Sigmoid colon (tissue), 7 donors: ENCODE measurements at places on chromosomes 1 and 21. TPM values are rescaled to one million over a fixed set of nuclear protein-coding genes. Genes with fewer than 3 reads are reported as not detected.
A peak's percentile ranks its signal among the peaks of the same experiment; 100 is the strongest.

- H3K27ac ChIP-seq = peak overlapping the region; percentile 41
- no peak overlapping the region for H3K4me3 ChIP-seq
- DNase-seq = peak; percentile 24
- no peaks in the 10 kb centered on the region for H3K27me3 ChIP-seq
- H3K36me3 ChIP-seq = no peaks in the 10 kb centered on the region
- H3K4me1 ChIP-seq = peaks cover 67% of the 10 kb centered on the region
Measured at GRCh38 chr1:201554789-201555592, 16.1 kb downstream of the NAV1 start.

- no peak overlapping the region for H3K27ac ChIP-seq
- no peak overlapping the region for H3K4me3 ChIP-seq
- H3K27me3 ChIP-seq = no peaks in the 10 kb centered on the region
- DNase-seq = no peak
Measured at GRCh38 chr1:11913291-11913690, 12.9 kb downstream of the KIAA2013 start.

- H3K4me1 ChIP-seq = peaks cover 17% of the 10 kb centered on the region
- no peaks in the 10 kb centered on the region for H3K36me3 ChIP-seq
- H3K27me3 ChIP-seq = no peaks in the 10 kb centered on the region
- no peak for DNase-seq
- H3K27ac ChIP-seq = no peak within 1 kb of the TSS
- H3K4me3 ChIP-seq = no peak within 1 kb of the TSS
Measured at GRCh38 chr1:7940745-7941436, at the start of gene TNFRSF9. TSS of gene TNFRSF9 (minus strand) at chr1:7940839. CDS start at chr1:7939994, 845 bp downstream.

GRCh38 chr1:168497376-168497950 lies 46.3 kb downstream of the XCL2 start:
- no peak overlapping the region for H3K4me3 ChIP-seq
- no peaks in the 10 kb centered on the region for H3K27me3 ChIP-seq
- H3K36me3 ChIP-seq = no peaks in the 10 kb centered on the region
- DNase-seq = no peak
- H3K4me1 ChIP-seq = peaks cover 41% of the 10 kb centered on the region

GRCh38 chr1:110524311-110525248 lies 5.6 kb upstream of the KCNA10 start:
- H3K27ac ChIP-seq = no peak overlapping the region
- no peak overlapping the region for H3K4me3 ChIP-seq
- peaks cover 5% of the 10 kb centered on the region for H3K4me1 ChIP-seq
- no peak for DNase-seq
- H3K36me3 ChIP-seq = no peaks in the 10 kb centered on the region

- H3K27ac ChIP-seq = no peak overlapping the region
- no peaks in the 10 kb centered on the region for H3K27me3 ChIP-seq
- no peak for DNase-seq
- no peaks in the 10 kb centered on the region for H3K36me3 ChIP-seq
- no peaks in the 10 kb centered on the region for H3K4me1 ChIP-seq
Measured at GRCh38 chr1:79215311-79215710, 208.8 kb upstream of the ADGRL4 start.

Gene OVAAL
- total RNA-seq = not detected

Gene TTC24
- not detected for total RNA-seq

Gene SPATC1L
- 0.95 TPM for total RNA-seq
